T-cell (primary cell): ENCODE measurements at places on chromosomes 6 and 20.

DNA sequence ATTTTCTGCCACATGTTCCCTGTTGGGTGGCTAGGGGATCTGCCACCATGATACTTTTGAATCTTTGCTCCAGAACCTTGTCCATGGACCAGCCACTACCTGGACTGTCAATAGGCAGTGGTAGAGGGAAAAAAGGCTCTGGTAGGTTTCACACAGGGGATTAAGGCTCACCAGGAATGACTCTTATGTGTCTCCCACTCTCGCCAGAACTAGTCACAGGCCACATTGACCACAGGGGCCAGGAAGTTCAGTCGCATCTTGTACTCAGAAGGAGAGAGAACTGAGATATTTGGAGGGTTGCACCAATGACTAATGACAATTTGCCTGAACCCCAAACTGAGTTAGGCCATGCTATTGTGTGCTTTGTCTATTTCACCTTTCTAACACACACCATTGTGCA is 23.6 kb upstream of the APCDD1L start:
- DNase-seq = no peak

DNA sequence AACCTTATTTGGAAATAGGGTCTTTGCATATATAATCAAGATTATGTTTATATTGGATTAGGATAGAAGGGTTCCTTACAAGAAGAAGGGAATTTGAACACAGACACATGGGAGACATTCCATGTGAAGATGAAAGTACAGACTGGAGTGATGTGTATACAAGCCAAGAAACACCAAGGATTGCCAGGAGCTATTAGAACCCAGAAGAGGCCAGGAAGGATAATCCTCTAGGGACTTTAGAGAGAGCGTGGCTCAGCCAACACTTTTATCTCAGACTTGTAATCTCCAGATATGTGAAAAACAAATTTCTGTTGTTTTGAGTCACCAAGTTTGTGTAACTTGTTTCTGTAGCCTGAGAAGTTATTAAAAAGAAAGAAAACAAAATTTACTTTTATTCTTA is 1173.9 kb upstream of the CITED2 start:
- no peak for DNase-seq

DNA sequence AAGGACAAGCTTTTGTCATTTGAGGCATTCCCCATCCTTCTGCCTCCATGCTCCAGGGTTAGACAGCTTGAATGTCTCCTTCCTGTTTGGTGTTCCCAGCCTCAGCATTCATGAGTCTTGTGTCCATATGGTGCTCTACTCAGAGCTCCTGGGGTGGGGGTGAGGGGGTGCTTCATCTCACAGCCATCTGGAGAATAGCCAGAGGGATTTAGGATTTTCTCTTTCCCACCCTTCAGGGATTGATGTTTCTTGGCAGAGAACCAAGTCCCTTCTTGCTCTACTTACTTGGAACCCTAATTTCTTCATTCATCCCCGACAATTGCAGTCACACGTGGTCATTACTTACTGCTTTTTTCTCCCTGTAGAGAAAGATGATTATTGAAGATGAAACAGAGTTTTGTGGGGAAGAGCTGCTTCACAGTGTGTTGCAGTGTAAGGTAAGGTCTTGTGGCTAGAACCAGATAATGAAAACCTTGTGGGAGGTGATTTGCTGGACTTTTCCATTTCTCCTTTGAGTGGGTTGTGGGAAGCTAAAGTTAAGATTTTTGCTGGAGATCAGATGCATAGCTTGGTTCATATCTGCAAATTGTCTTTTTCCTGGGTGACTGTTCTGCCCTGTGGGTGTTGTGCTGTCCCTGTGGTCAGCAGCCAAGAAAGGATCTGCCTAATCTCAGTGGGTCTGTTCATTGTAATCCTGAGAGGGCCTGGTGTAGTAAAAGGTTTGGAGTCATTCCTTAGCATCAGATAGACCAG is 18.6 kb downstream of the CMTR1 start:
- no peak for DNase-seq

- DNase-seq = no peak
These were observed 7.3 kb upstream of the COL9A1 start for GRCh38 chr6:70310063-70310694.

DNA sequence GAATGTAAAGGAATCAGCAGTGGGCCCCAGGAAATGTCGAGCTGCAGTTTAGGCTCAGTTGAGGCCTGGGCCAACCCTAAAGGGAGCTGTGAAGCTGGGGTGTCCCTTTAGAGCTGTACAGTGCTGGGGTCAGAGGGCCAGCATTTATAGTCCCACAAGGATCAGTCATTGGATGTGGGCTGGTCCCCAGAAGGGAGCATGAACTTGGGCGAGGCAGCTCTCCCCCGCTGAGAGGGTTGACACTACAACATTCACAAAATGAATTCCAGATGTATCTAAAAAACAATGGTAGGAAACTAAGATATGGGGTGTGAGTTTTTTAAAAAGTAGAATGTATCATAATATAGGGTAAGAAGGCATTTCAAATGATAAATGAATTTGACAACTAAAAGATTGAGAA is 29.7 kb upstream of the TMX4 start:
- DNase-seq = no peak

GRCh38 chr6:35035481-35036030 is 105.6 kb downstream of the TCP11 start:
- DNase-seq = no peak

DNA sequence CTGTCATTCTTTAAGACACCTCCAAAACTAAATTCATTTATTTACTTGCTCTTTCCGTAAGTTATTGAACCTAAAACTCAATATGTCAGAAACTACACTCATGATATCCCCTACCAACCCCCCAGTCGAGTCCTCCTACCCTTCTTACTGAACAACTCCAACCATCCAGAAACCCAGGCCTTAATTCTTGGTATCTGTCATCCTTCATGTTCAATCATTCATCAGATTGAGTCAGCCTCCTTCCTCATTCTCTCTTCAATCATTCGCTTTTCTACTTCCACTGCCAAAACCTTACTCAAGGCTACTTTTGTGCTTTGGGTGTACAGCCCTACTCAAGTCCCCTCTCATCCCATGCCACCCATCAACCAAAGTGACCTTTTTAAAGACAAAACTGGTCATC is 95.7 kb downstream of the SMLR1 start:
- no peak for DNase-seq

DNA sequence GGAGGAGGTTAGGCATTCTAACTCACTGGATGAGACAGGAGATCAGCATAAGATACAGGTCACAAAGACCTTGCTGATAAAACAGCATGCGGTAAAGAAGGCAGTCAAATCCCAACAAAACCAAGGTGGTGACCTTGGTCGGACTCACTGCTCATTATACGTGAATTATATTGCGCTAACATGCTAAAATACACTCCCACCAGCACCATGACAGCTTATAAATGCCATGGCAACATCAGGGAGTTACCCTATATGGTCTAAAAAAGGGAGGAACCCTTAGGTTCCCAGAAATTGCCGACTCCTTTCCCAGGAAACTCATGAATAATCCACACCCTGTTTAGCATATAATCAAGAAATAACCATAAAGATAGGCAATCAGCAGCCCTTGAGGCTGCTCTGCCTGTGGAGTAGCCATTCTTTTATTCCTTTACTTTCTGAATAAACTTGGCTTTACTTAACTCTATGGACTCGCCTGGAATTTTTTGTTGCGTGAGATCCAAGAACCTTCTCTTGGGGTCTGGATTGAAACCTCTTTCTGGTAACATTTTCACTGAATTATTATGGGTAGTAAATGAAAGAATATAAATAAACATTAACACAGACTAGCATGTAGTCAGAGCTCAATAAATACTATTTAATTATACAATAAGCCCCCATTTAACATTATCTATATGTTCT is 3.0 kb upstream of the LAMA4 start:
- no peak for DNase-seq

GRCh38 chr6:38856492-38856891 is 141.4 kb downstream of the DNAH8 start:
- no peak for DNase-seq

DNA sequence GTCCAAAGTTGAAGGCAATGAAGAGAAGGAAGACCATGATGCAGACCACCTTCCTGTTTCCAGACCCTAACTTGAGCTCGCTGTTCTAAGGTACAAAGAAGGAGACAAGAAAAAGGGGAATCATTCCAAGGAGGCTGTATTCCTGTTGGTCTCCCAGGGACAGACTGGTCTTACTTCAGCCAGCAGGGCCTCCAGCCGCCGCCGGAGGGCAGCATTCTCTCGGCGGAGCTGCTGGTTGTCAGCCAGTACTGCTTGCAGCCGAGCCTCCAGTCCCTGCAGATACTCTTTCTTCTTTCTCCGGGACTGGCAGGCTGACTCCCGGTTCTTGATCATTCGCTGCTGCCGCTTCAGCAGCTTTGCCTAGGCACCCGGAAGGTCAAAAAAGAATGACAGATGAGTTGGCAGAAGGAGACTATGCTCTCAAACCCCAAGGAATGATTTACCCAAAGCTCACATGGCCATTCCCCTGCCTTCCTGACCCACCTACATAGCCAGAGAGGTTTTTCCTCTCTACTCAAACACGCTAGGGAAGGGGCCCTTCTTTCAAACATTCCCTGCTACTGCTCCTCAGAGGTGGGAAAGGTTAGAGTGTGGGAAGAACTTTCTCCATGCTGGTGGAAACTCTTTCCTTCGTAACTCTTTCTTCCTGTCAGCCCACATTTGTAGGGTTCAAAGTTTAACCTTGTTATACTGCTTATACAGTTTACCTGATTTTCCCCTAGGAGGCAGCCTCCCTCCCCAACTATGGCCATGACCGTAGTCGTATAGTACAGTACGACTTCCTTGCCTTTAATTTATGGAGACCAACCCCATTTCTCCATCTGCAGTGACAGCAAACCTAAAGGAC is 9.0 kb downstream of the ATF6B start:
- peak; percentile 40 for DNase-seq

DNA sequence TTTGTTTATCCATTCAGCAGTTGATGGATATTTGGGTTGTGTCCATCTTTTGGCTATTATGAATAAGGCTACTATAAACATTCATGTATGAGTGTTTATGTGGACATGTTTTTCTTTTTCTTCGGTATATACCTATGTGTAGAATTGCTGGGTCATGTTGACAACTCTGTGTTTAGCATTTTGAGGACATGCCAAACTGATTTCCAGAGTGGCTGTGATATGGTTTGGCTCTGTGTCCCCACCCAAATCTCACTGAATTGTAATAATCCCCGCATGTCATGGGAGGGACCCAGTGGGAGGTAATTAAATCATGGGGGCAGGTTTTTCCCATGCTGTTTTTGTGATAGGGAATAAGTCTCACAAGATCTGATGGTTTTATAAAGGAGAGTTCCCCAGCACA is 439.7 kb downstream of the UTRN start:
- no peak for DNase-seq

- DNase-seq = no peak
These were observed 72.3 kb downstream of the ZHX3 start for GRCh38 chr20:41245086-41245707.

- no peak for DNase-seq
These were observed 40.4 kb downstream of the CEBPB start for GRCh38 chr20:50230871-50231560.

DNA sequence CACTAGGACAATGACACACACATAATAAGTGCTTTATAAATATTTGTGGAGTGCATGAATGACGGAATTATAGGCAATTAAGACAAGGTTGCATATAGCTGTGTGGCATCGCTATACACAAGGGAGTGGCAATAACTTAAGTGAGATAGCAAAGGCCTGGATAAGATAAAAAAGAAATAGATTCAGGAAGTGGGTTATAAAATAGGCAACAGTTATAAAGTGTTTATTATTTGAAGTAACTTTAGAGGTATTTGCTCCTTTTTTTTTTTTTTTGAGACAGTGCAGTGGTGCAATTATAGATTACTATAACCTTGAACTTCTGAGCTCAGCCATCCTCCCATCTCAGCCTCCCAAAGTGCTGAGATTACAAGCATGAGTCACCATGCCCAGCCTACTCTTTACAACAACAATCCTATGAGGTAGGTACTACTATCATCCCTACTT is 75.9 kb upstream of the LOC128125822 start:
- no peak for DNase-seq

DNA sequence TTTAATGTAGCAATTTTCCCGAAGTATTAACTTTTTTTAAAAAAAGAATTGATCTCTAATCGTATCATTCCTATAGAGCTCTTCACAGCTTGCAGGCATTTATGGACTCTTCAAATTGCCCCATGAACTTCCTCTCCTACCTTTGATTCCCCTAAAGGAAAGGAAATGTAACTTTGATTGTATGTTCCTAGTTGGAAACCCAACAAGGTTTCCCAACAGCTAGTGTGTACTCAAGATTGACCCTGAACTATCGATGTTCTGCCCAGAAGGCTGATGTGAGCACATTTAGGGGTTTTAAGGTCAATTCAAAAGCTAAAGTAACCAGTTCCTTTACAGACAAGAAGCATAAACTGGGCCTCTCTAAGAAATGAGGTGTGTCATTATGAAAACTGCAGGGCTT is 491.7 kb downstream of the PTPRT start:
- no peak for DNase-seq

GRCh38 chr6:100160930-100161329 is 166.9 kb upstream of the MCHR2 start:
- no peak for DNase-seq

DNA sequence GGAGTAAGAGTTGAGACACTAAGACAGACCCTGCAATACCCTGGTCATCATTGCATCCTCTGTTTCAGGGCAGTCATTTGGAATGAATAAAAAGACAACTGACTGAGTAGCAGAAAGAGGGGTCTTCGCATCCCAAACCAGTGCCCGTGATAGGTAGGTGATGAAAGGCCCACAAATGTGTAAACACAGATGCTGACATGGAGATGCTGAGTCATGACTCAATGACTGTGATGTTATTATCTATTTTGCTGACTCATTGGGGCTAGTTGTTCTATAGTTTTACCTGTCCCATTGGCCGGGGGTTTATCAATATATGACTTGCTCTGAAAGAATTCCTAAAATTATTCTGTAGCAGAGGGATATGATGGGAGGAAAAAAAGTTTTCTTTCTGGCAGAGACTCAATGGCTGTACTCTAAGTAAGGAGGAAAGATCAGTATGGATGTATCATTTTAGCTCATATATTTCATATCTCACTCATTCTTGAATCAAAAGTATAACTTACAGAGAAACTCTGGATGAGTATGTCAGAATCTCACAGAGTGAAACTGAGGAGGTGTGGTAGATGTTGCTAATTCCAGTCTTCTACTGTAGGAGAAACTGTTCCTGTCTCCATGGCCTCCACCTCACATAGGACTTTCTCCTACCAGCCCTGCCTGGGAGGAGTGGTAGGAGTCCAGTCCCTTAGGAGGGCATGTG is 119.9 kb upstream of the PREP start:
- DNase-seq = no peak

DNA sequence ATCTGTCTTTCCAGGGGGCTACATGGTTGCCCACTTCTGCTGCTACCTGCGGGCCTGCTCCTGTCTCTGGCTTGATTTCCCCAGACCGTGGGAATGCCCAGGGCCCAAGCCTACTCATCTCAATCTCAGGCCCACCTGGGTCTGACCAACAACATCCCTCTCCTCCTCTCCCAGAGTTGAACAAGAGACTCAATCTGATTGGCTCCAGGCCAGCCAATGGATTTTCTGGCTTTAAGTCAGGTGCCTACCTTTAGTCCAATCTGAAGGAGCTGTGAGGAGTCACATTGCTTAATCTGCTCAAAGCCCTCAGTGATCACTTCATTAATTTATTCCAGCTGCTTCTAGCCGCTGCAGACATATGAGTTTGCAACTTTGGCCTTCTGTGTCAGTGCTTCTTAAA is 162.4 kb upstream of the KCNG1 start:
- no peak for DNase-seq
